H1 (cell line): ENCODE measurements at places on chromosomes 4 and X.

- DNase-seq = peak; percentile 43
These were observed 106.7 kb downstream of the ARHGAP6 start for GRCh38 chrX:11558972-11559371.

GRCh38 chr4:74441744-74442143 lies 3.2 kb upstream of the AREG start:
- no peak for DNase-seq

- DNase-seq = no peak
These were observed 125.4 kb upstream of the DMD start for GRCh38 chrX:33336783-33337182.

- DNase-seq = no peak
These were observed 84.5 kb upstream of the NKX1-1 start for GRCh38 chr4:1490654-1491327.

- DNase-seq = no peak
These were observed 23.2 kb downstream of the NKX1-1 start for GRCh38 chr4:1382776-1383727.

GRCh38 chr4:155759372-155760252 lies 791 bp downstream of the GUCY1B1 start:
- peak; percentile 66 for DNase-seq

DNA sequence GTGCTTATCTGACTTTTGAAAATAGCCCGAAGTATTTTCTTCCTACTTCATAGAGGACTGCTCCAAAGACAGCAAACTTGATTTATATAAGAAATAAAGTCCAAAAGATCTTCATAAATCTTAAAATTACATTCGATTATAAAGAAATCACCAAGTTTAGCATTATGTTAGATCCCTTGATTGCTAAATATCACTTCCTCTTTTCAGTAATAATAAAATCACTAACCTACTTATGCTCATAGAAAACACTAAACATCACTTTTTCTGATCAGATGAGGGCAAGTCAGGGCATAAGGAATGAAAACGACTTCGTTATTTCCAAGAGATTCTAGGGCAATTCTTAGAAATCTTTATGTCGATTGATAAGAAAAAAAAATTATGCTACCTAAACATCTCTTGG lies 32.0 kb downstream of the DYNLT3 start:
- DNase-seq = no peak

DNA sequence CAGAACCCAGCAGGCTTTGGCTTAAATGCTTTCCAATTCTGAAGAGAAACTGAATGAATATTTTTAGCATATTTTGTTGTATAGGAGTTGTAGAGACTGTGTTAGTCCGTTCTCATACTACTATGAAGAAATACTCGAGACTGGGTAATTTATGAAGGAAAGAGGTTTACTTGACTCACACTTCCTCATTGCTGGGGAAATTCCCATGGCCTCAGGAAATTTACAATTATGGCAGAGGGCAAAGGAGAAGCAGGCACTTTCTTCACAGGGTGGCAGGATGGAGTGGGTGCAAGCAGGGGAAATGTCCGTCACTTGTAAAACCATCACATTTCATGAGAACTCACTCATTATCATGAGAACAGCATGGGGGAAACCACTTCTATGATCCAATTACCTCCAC lies 291.7 kb downstream of the PACRGL start:
- no peak for DNase-seq

DNA sequence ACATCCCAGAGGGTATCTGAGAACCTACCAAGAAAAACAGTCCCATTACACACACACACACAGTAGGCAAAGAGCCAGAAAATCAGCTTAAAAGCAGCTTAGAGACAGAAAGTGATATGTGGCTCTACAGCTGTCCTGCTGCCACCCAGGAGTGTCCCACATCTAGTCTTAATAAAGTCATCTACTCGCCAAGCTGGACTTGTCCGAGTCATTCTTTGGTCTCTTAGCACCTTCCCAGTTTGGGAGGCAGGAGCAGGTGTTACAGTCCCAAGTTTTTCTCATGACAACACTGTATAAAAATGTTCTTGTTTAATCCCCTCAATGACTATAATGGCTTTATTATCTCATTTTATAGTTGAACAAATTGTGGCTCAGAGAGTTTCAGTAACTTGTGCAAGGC lies 252.5 kb upstream of the CASK start:
- DNase-seq = no peak

- DNase-seq = no peak
These were observed 73.6 kb upstream of the DHX15 start for GRCh38 chr4:24657768-24658617.

DNA sequence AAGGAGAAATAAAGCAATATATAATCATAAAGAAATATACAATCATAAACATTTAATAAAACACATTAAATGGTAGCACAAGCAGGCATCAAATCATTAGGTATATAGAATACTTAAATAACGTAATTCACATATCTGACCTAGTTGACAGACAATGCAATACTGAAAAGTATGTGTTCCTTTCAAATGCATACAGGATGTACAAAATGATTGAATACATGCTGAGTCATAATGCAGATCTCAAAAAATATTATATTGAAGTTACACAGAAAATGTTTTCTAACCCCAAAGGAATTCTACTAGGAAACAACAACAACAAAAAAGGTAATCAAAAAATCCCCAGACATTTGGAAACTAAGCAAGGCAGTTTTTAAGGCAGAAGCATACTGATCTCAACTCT lies 1072.0 kb upstream of the INTU start:
- no peak for DNase-seq

- DNase-seq = peak; percentile 84
These were observed 17.2 kb upstream of the RNF212 start for GRCh38 chr4:1130316-1131186.

- DNase-seq = no peak
These were observed 105.9 kb upstream of the TENM3 start for GRCh38 chr4:182137343-182137742.

DNA sequence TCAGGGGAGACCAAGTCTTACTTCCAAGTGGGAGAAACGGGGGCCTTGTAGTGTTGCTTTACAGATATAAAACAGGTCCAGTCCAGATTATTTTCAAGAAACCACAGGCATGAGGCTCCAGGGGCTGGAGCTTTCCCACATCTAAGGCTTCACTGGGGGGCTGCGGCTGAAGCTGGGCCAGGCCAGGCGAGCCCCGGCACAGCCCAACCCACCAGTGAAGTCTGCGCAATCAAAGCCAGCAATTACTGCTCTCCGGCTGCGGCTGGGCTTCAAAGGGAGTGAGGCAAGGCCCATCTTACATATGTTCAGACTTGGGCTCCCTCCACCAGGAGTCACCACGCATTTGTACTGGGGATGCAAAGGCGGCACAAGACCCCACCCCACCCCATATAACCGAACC lies 61.7 kb downstream of the HADH start:
- DNase-seq = no peak

DNA sequence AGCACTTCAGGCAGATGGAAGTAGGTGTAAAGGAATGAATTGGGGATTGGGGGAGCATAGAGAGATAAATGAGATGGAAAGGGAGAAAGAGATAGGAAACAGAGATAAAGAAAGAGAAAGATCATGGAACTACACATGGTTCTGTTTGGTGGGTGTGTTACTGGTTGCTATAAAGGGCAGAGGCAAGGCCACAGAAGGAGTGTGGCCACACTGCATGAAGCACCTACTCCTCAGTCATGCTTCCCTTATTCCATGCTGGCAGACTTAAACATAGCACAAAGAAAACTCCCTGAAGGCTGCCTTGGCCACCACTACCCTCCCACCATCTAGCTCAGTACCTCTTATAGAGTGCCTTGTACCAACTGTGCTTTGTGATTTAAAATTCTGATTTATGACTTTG lies 56.9 kb downstream of the OPHN1 start:
- no peak for DNase-seq

DNA sequence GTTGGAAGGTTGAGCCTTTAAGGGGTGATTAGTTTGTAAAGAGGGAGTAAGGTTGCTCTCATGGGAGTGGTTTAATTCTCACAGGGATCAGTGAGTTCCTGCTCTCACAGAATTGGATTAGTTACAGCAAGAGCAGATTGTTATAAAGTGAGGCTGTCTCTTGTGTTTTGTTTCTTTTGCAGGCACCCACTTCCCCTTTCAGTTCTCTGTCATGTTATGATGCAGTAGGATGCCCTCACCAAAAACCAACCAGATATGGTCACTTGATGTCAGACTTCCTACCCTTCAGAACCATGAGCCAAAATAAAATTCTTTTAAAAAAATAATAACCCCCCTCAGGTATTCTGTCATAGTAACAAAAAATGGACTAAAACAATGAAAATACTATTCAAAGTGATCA lies 19.9 kb upstream of the IGSF1 start:
- no peak for DNase-seq

GRCh38 chr4:15906020-15906443 lies 32.5 kb downstream of the FGFBP1 start:
- DNase-seq = peak; percentile 79

DNA sequence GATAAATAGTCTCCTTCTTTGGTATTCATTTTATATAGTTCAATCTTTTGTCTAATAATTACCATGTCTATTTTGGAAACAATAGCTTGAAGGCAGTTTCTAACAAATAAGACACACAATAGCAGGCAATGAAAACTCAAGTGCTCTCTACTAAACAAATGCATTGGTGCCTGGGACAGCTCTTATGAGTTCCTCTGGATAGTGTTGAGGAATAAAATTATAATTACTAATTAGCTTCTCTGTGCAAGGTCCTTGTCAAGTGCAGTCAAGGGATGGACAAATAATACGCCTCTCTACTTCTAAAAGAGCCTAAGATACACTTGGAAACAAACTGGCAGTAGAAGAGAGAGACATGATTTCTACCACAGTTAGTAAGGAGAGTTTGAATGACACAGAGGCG lies 229.0 kb upstream of the GLRA2 start:
- no peak for DNase-seq

GRCh38 chr4:86972997-86973396 lies 38.2 kb downstream of the AFF1 start:
- DNase-seq = no peak

GRCh38 chrX:55014897-55015299 lies 14.7 kb downstream of the APEX2 start:
- no peak for DNase-seq

DNA sequence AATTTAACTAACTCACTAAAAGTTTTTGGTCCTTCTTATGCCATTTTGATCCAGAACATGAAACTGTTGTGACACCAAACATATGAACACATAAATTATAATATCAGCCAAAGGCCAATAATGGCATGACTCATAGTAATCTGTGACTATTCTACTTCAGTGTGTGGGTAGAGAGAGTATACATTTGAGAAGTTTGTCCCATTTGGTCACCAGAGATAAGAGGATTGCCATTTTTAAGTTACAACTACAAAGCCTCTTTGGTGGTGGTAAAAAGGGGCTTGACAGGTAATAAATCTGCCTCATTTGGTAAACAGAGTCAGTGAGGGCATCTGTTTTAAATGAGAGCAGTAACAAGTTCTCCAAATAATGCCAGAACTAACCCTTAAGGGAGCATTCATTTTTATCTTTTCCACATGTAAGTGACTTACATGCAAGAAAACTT lies 117.9 kb downstream of the TBC1D19 start:
- no peak for DNase-seq

- DNase-seq = no peak
These were observed 76.4 kb downstream of the JAKMIP1 start for GRCh38 chr4:6123976-6124375.

- no peak for DNase-seq
These were observed 292.0 kb downstream of the CCSER1 start for GRCh38 chr4:90419124-90419711.

DNA sequence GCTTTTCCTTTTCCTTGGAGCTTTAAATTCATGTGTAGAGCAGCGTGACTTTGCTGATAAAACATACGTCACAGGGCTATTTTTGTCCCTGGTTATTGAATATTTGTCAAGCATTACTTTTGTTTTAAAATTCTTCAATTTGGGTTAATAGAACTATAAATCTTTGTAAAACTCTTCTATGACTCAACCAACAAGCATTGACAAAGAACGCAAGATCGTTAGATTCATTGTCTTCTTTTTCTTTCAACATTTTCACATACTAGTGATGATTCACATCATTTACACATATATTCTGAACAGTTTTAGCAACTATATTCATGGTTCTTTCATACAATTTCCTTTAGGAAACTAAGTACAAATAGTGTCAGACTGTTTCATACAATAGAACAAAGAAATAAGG lies 72.0 kb upstream of the GPM6A start:
- DNase-seq = no peak

GRCh38 chr4:164613256-164613655 lies 140.7 kb upstream of the SMIM31 start:
- no peak for DNase-seq

GRCh38 chr4:183852910-183853547 lies 52.1 kb upstream of the STOX2 start:
- no peak for DNase-seq

DNA sequence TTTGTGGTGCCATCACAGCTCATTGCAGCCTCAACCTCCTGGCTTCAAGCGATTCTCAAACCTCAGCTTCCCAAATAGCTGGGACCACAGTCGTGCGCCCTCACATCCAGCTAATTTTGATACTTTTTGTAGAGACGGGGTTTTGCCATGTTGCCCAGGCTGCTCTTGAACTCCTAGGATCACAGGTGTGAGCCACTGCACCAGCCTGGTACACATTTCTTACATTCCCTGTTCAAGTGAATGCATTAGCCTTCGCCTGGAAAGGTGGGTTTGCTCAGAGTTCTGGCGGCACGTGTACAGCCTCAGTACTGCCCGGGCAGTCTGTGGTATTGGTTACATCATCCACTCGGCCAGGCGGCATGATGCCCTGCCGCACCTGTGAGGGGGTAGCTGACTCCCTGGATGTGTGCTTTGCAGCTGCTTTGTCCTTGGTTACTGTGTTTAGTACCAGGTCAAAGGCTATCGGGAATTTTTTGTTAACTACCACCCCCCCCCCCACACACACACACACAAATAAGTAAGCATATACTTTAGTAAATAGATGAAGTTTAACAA lies 57.1 kb downstream of the TNIP2 start:
- DNase-seq = no peak

- no peak for DNase-seq
These were observed 15.9 kb downstream of the MID1IP1 start for GRCh38 chrX:38817004-38817703.

DNA sequence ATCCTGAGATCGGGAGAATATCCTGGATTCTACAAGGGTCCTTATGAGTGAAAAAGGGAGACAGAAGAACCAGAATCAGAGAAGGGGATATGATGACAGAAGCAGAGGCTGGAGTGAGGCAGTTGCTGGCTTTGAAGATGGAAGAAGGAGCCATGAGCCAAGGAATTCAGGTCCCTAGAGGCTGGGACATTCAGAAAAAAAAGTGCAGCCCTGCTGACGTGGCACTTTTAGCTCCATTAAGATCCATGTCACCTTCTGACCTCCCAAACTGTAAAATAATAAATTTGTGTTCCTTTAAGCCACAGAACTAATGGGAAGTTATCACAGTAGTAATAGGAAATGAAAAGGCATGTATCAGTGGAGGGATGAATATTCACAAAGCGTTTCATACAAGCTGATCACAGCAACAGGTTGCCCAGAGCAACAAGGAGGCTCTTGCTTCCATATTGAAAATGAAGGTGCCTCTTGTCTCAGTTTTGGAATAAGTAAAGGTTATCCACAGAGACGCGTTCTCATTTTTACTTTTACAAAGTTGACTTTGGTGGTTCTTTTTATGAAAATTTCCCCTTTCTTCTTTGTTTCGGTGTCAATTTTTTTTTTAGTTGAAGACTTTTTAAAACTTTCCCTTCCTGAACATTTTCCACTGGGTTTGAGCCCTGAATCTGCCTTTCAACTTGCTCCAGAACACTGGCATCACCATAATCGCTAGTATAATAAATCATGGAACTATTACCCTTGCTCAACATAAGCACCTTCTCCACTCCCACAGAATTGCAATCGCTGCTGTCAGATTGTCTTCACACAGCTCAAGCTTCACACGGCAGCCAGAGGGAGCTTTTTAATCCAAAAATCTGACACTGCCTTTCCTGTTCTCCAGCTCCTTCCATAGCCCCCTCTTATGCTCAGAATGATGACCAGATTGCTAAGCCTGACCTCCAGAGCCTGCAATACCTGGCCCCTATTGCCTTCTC lies 127.6 kb upstream of the RBPJ start:
- no peak for DNase-seq
